ENCODE measurements at places on chromosomes 1 and 21.

GRCh38 chr1:200354243-200354642 lies 55.6 kb downstream of the ZNF281 start:
- DNase-seq: no peak

DNA sequence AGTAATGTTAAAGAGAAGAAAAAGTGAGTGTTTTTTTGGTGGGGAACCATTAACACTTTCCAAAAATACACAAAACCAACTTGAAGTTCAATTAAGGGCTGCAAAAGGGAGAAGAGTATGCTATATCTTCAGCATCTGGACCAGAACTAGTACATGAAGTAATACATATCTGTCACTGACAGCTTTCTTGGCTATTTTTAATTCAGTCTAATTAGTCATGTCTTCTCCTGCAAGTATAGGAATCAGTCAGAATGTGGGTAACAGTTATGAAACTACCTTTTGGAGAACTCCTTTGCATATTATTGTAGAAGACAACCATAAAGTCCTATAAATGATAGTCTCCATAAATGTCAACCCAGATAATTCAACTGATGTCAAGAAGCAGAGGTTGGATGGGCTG lies 901.2 kb downstream of the TTLL7 start:
- DNase-seq: no peak

- no peak for DNase-seq
Observed at GRCh38 chr1:87182611-87183010, 146.1 kb upstream of the LMO4 start.

DNA sequence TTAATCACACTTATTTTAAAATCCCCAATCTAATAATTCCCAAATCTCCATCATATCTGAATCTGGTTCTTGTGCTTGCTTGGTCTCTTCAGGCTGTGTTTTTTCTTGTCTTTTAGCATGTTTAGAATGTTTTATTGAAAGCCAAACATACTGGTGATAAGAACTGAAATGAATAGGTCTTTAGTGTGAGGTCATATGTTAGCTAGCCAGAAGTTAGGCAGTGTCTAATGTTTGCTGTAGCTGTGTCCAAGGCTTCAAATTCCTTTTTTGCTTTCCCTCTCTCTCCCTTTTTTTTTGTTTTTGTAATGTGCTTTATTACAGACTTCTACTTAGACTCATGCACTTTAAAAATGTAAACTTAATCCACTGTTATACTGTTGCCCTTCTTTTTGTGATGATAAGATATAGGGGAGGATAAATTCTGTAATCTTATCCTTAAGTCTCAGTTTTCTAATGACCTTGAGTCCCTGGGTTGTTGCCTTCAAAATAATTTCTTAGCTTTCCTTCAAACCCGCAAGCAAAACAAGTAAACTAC lies 725.1 kb downstream of the BRINP3 start:
- no peak for DNase-seq

- no peak for DNase-seq
Observed at GRCh38 chr1:168252204-168252733, 26.5 kb downstream of the SFT2D2 start.

DNA sequence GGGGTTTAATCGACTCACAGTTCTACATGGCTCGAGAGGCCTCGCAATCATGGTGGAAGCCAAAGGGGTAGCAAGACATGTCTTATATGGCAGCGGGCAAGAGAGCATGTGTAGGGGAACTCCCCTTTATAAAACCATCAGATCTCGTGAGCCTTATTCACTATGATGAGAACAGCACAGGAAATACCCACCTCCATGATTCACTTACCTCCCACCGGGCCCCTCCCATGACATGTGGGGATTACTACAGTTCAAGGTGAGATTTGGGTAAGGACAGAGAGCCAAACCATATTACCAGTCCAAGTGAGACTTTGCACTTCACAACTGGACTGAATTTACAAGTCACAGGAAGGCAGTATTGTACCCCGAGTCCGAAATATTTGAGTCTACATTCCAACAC lies 73.9 kb upstream of the ANGPTL1 start:
- no peak for DNase-seq

- no peak for DNase-seq
Observed at GRCh38 chr1:12132078-12132477, 34.7 kb upstream of the TNFRSF1B start.

GRCh38 chr1:117556341-117556740 lies 49.5 kb upstream of the TENT5C start:
- no peak for DNase-seq

- no peak for DNase-seq
Observed at GRCh38 chr1:166170726-166171125, 3.9 kb upstream of the FAM78B start.

- no peak for DNase-seq
Observed at GRCh38 chr1:228279011-228279721, 71.3 kb downstream of the OBSCN start.

- peak; percentile 71 for DNase-seq
Observed at GRCh38 chr1:50183378-50184133, 74.8 kb downstream of the ELAVL4 start.

Measured in spinal cord (tissue), 10 donors.